Activated CD4-positive, CD25-positive, alpha-beta regulatory T cell treated with anti-CD3 and anti-CD28 coated beads, Interleukin-2, amount 50 U/mL, for 24 hours (primary cell): ENCODE measurements at places on chromosomes 1 and 21.

GRCh38 chr1:30668024-30668423 lies 55.4 kb downstream of the MATN1 start:
- ATAC-seq = no peak

DNA sequence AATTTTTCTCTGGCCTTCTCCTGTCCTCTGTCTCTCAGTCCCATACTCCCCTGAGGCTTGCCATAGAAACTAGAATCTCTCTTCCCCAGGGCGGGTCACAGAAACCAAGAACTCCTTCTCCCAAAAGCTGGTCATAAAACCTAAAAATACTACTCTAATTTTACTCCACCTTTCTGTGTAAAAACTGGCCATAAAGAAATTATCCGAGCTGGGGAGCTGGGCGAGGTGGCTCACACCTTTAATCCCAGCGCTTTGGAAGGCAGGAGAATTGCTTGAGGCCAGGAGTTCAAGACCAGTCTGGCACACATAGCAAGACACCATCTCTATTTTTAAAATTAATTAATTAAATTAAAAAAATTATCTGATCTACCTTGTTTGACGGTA lies 3.0 kb downstream of the ALG14 start:
- ATAC-seq = no peak

DNA sequence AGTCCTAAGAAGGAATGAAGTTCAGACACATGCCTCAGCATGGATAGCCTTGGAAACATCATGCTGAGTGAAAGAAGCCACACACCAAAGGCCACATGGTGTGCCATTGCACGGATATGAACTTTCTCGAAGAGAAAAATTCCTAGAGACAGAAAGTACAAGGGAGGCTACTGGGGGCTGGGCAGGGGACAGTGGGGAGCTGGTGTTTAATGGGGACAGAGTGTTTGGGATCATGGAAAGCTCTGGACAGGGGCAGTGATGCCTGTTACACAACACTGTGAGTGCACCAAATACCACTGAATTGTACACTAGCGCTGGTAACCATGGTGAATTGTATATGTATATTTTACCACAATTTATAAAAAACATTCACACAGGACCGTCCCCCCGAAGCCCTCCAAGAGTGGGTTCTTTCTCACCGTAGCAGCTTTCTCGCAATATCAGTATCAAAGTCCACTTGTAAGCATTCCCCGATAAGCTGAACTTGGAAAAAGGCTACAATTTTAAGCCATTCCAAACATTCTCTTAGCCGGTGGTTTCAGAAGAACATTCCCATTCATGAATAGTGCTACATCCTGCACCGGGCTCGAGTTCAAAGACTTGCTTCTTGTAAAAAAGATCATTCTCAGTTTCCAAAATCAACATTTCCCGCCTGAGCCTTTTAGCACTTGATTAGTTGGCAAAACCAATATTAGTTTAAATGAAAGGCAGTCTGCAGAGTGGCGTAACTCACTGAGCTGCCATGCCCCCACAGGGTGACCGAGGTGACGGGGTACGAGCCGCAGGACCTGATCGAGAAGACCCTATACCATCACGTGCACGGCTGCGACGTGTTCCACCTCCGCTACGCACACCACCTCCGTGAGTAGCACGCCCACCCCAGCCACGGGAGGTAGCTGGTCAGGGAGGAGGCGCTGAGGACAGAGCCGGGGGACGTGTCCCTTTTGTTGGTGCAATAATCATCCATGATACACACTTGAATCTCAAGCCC lies 31.7 kb downstream of the SIM2 start:
- no peak for ATAC-seq

GRCh38 chr1:39632323-39632681 lies 7.1 kb downstream of the HEYL start:
- no peak for ATAC-seq

GRCh38 chr1:198686069-198686728 lies 47.4 kb downstream of the PTPRC start:
- no peak for ATAC-seq
